ENCODE measurements at places on chromosomes 7 and 10.

DNA sequence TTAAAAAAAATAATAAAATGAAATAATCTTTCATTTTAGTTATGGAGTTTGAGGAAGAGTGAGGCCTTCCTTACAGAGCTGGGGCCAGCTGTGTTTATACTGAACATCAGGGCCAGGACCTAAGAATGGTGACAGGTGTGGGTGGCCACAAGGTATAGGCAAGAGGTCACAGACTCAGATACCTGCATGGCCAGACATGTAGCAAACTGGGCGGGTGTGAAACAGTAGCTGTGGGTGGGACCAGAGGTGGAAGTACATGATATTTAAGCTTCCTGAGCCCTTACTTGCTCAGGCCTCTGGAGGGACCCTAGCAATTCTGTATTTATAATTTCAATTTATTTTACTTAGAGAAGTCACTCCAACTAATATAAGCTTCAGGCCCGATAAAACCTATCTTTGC, 27.7 kb upstream of the CAMK1D start:
- DNase-seq: no peak

DNA sequence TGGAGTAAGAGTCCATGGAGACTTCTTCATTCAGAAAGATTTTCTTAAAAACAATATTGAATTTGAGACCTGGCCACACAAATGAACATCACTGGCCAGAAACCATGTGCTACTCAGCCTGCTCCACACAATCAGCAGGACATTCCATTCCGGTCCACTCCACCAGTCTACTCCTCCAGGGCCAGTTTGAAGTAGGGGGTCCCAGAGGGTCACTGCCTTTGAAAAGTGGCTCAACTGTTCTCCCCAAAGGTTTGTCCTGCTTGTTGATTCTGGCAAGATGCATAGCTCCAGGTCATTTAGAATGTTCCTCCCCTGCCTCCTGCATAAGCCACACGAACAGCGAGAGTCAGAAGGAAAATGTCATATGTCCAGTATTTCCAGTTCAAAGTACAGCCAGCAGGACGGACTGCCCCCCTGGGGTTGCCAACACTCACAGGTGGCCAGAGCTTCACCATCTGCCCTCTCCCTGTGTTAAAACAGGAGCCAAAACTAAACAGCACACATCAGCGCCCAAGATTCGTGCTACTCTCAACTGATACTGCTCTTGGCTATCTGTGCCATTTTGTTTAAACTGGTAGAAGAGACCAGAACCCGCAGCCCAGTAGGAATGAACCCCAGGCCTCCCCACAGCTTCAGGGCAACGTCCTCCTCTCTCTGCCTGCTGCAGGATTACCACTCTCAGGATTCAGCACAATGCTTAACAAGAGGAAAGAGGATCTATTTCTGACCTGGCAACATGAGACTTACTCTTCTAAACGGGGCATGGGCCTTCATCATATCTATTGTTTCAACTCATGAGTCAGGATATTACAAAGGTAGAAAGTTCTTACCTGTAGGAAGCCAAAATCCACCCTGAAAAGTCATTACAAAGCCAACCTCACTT, 11.3 kb downstream of the GRB10 start:
- DNase-seq: no peak

GRCh38 chr10:113746217-113746957, 5.1 kb upstream of the PLEKHS1 start:
- no peak for DNase-seq

GRCh38 chr7:105224884-105225651, 163.7 kb downstream of the SRPK2 start:
- DNase-seq: no peak

DNA sequence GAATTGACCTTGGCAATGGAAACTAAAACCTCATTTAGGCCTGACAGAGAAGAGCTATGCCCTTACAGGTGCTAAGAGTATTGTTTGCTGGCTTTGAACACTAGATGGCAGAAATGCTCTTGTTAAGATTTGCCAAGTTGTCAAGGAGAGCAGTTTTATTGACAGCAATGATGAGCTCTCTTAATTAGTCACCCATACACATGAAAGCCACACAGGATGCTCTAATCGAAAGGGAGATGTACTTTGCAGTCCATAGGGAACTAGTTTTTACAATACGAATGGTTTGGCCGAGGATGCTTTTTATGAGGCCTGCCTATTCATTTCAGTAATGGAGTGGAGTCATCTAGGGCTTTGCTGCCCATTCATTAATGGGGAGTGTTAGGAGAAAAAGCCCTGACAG, 45.4 kb upstream of the MBL2 start:
- DNase-seq: no peak

- DNase-seq: no peak
Measured at GRCh38 chr10:20970708-20971107, 73.6 kb upstream of the NEBL start.

DNA sequence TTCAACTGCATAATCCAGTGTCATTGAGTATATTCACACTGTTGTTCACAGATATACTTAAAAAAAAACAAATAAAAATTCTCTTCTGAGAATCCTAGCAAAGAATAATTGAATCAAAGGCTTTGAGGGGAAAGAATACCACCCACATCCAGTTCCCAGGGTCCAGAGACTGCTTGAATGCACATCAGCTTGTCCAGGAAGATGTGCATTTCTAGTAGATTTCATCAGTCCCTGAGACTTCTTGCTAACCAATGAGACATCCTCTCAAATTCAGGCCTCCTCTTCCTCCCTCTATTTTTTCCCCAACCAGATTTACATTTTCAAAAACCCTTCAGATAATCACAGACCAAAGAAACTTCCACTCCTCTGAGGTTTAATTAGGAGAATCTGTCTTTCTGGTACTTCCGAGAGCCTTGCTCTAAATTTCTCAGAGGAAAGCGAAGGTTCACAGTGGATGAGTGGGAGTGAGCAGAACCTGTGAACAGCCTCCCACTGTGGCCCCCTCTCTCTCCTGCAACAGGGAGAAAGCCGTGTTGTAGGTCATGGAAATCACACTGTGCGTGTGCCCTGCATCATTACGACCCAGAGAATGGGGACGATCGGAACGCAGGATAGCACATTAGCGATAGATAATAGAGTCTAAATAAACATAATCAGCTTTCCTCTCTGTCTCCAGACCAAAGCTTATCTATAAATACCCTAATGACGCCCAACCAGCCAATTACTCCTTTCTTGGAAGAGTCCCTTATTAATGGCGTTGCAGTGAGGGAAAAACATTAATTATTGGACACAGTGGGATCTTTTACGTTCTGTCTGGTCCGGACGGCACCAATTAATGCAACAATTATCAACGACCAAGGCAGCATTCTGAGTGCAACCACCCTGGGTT, 212.5 kb downstream of the EMX2 start:
- DNase-seq: no peak

- no peak for DNase-seq
Measured at GRCh38 chr7:155209478-155210319, 88.0 kb upstream of the INSIG1 start.

DNA sequence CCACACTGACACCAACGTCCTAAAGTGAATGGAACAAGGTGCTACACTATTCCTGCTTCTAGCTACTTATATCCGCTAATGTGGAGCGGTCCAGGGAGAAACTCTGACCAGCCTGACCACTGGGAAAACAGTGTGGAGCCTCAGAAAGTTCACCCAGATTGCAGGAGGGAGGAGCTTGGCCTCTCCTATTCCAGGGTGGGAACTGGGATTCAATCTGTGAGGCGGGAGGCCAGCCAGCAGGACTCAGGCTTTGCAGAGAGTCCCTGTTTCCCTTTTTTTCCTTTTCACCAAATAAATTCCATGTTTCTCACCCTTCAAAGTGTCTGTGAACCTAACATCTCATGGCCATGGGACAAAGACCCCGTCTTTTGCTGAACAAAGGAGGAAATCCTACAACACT, 86.4 kb upstream of the SEMA3C start:
- no peak for DNase-seq

DNA sequence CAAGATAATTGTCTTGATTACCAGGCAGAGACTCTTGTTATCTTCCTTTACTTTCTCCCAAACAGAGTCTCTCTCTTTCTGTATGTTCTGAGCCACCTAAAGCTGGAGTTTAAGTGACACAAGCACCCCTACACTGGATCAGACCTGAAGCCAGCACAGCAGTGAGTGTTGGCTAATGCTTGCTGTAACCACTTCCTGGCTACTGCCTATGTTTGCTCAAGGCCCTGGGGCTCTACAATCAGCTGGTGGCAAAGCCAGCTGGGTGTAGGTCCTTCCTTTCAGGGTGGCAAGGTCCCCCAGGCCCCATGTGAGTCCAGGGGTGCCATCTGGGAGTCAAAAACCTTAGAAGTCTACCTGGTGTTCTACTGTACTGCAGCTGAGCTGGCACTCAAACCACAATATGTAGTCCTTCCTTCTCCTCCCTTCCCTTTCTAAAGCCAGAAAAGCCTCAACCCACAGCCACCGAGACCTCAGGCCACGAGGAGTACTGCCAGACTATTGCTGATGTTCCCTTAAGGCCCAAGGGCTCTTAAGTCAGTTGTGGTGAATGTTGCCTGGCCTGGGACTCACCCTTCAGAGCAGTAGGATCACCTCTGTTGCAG, 416.3 kb downstream of the ADRA2A start:
- no peak for DNase-seq

GRCh38 chr7:68348401-68348800, 1249.9 kb upstream of the AUTS2 start:
- no peak for DNase-seq

DNA sequence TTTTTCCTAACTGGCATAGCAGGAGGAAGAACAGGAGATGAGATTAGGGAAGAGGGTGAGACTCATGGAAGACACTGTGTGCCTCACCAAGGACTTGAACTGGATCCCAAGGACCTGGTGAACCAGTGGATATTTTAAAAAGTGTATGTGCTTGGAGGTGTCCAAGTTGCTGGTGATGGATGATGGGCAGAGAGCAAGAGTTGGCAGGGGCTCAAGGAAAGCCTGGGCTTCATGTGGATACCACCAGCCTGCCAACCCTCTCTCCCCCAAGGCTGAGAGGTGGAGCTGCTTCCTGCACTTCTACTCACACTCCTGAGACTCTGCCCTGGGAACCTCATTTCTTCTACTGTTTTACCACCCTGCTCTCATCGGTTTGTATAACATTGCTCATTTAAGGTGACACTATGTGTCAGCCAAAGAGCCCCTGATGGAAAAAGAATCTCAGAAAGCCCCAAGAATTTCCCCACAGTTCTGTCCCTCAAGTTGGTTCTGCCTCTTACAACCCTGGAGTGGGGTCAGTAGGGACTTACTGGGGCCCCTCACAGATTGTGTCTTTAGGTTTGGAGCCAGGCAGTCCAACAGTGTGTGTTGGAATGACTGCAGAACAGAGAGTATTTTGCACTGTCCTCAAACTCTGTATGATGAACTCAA, 56.2 kb upstream of the PDCD4 start:
- no peak for DNase-seq

DNA sequence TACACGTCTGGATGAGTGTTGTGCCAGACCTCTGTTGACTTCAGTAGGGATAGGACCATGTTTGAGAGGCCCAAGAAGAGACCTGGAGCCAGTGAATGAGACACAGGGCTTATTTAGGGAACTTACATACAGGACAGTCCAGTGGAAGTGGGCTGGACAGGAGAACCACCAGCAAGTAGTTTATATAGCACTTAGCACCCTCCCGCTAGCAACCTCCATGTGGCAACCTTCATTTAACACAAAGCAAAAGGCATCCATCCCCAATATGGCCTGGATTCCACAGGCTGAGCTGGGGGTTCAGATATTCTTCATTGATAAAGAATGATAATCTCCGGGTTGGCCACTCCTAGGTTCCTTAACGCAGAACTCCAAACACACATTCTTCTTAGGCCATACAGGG, 93.7 kb downstream of the TRIM24 start:
- no peak for DNase-seq

GRCh38 chr7:30462179-30462578, 16.4 kb downstream of the NOD1 start:
- DNase-seq: no peak

DNA sequence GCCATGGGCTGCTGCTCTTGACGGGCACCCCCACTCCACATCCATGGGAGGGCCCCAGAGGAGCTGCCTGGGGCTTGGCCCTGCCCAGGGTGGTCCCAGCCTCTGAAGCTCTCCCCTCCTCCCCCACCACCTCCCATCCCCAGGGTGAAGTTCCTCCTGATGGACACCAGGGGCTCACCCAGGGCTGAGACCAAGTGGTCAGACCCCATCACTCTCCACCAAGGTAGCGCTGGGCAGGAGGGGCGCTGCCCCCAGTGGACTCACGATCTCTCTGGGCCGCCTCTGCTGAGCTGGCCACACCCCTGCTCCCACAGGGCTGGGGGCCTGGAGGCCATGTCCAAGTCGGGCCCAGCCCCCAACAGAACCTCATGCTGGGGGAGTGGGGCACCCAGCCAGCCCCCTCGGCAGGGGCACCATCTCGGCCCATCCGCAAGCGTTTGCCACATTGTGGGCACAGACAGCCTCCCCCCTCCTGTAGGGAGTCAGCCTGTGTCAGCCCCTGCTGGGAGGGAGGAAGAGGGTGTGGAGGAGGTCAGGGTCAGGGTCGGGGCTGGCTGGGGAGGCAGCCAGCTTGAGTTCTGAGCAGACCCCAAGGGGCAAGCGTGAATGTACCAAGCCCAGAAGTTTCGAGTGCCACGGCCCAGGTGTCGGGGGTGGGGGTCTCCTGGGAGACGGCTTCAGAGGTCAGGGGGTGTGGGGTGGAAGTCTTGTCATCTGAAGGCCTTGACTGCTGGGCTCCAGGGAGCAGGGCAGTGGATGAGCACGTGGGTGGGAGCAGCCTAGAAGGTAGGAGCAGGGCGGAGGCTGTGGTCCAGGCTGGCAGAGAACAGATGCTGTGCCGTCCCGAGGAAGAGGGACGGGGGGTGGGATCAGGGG, 2.8 kb downstream of the UPK3B start:
- no peak for DNase-seq

GRCh38 chr7:38934536-38934935, 25.5 kb upstream of the VPS41 start:
- DNase-seq: no peak

DNA sequence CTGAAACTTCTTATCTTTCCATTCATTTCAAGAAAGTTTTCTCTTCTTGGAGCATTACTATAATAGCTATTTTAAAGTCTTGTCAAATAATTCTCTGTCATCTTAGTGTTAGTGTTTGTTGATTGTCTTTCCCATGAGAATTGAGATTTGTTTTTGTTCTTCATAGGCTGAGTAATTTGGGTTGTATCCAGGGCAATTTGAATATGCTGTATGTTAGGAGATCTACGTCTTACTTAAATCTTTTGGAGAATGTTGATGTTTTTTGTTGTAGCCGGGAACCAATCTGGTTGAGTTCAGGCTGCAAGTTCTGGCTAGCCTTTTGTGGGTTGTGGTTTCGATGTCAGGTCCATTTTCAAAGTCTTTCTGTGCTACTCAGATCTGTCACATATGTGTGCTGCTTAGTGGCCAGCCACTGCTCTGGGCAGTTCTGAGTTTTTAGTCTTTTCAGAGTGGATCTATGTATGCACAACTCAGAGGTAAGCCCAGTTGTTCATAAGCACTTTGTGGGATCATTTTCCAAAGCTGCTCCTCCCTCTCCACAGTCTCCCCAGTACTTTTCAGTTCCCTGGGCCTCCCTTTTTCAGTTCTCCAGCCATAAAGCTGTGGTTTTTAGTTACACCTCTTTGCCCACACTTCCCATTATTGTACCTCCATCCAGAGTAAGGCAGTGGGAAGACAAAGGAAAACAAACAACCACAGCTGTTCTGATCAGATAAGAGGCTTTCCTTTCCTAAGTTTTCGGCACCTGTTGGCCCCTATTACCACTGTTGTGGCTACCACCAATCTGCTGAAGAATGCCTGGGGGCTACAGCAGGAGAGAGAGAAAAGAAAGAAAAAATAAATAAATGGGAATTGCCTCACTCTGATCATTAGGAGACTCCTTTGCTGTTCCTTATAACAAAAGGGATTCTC, 4.7 kb upstream of the CCNJ start:
- DNase-seq: no peak
